ENCODE measurements at places on chromosomes 11 and 22.

DNA sequence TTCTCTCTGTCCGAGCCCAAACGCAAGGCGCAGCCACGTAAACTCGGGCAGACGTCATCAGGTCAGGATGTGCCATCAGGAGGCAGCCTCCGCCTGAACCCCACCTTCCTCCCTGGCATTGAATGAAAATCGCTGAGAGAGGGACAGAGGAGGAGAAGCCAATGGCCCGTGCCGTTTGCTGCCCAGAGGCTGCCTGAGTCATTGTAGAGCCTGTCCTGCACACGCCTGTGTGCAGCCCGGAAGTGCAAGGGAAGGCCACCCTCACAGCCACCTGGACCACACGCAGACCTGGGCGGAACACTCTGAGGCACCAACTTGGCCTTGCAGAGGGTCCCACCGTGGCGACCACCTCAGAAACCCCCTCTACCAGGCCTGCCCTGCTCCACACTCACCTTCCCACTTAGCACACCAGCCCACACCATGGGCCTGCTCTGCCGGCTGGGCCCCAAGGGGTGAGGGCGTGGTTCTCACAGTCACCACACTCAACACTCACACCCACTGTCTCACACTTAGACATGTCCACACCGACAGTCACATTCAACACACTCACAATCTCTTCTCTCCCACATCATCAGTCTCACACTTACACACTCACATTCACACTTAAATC is 9.1 kb downstream of the CHID1 start:
- no peak for DNase-seq

GRCh38 chr11:78207532-78208256 is 19.0 kb downstream of the USP35 start:
- no peak for DNase-seq

DNA sequence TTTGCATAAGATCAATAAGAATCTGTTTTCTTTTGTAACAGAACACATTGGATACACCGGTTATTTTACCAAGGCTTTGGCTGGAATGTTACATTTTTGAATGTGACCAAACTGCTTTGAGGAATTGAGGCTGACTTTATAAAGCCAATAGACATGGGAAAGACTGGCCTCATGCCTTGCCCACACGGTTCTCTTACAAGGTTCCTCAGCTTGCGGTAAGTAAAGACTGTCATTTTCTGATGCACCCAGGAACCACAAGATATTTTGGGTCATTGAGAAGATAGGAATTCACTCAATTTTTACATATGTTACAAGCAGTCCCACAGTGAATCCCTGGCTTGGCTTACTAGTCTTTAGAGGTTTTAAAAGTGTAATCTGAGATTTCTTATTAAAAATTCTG is 23.9 kb downstream of the OR10A6 start:
- DNase-seq = no peak

DNA sequence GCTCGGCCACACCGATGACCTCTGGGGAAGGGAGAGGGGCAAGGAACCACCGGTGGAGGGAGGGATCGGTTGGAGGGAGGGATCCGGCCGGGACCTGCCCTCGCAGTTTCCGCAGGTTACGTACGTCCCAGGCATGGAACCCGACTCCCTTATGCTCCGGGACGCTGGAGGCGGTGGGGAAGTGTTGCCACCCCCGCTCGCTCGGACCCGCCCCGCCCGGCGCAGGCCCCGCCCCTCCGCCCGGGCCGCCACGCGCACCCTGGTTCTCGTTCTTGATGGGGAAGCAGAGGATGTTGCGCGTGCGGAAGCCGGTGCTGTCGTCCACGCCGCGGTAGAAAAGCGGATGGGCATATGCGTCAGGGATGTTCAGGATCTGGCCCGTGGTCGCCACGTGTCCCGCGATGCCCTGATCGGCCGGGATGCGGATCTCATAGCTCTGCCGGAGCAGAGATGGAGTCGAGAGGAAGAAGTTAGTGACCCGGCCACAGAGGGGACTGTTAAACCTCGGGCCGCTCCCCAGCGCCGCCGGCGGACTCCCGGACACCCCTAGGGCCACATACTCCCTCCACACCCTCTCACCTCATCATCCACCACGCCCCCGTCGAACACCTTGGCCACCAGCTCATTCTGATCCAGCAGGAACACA is 89.8 kb downstream of the PDE2A start:
- DNase-seq = no peak

DNA sequence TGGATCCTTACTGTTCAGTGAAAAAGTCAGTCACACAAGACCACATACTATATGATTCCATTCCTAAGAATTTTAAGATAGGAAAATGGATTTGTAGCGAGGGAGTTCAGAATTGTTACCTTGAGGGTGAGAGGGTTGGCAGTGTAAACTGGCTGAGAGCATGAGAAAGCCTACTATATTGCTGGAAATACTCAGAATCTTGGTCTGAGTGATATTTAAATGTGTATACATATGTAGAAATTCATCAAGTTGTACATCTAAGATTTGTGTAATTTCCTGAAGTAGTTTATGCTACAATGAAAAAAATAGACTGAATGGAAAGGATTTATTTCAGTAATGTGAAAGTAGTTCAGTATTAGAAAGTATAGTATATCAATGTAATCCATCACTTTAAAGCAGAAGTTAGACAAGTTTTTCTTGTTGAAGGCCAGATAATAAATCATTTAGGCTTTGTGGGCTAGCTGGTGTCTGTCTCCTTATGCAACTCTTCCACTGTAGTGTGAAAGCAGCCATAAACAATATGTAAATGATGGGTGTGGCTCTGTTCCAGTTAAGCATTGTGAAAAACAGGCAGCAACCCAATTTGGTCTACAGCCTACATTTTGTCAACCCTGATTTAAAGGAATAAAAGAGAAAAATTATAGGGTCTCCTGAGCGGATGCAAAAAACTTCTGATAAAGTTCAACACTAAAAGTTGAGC is 127.2 kb upstream of the THY1 start:
- DNase-seq = no peak

DNA sequence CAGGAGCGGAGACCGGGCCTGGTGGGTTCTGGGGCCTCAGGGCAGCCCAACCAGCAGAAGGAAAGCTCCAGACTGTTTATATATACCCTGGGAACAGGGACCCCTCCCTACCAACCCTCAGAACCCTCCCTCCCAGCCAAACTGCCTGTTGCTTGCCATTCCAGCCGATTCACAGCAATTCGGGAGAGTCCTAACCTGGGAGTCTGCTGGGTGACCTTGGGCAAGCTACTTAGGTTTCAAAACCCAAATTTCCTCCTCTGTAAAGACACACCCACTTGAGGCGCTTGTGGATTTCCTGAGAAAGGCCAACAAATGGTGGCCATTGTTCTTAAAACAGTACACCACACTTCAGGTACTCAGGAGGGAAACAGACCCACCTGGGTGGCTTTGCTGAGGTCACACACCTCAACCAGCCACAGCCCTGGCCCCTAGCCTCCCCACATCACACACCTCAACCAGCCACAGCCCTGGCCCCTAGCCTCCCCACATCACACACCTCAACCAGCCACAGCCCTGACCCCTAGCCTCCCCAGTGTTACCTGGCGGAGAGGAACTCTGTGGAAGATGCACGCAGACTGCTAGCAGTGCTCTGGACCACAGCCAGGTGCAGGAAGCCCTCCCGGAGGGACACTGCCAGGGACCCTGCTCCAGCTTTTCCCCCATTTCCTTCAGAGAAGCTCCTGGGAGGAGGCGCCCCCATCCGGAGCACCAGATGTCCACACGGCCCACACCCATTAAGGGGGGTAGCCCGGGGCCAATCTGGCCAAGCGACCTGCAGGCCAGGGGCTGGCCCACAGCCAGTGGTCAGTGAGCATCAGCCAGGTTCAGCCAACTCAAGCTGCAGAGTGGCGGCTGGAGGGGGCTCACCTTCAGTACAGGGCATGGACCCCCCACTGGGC is 6.2 kb downstream of the SHISA8 start:
- no peak for DNase-seq

GRCh38 chr22:33440756-33441155 is 382.6 kb upstream of the SYN3 start:
- DNase-seq = no peak

DNA sequence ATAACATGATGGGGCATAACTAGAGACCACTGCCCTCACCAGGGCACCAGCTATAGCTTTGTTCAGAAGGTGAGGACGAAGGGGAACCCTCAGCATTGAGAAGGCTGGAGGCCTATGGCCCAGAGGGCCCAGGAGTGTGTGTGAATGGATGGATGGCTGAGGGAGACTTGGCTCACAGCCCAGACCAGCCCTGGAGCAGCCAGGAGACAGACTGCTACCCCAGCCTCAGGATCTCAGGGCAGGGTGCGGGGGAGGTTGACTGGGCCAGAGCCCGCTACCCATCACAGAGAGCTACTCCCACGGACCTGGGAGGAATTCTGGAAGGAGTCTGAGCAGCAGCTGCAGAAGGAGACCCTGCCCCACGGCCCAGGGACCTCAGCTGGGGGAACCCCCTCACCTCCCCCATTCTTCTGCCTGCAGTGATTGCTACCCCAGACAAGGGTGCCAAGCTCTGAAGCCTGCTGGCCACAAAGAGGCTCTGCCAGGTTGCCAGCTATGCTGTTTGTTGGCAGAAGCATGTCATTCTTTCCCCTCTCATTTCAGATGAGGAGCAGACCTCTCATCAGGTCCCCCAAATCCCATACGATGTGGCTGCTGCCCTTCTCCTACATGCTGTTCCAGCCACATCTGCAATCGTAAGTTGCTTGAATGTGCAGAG is 5.4 kb upstream of the CSDC2 start:
- DNase-seq = no peak

DNA sequence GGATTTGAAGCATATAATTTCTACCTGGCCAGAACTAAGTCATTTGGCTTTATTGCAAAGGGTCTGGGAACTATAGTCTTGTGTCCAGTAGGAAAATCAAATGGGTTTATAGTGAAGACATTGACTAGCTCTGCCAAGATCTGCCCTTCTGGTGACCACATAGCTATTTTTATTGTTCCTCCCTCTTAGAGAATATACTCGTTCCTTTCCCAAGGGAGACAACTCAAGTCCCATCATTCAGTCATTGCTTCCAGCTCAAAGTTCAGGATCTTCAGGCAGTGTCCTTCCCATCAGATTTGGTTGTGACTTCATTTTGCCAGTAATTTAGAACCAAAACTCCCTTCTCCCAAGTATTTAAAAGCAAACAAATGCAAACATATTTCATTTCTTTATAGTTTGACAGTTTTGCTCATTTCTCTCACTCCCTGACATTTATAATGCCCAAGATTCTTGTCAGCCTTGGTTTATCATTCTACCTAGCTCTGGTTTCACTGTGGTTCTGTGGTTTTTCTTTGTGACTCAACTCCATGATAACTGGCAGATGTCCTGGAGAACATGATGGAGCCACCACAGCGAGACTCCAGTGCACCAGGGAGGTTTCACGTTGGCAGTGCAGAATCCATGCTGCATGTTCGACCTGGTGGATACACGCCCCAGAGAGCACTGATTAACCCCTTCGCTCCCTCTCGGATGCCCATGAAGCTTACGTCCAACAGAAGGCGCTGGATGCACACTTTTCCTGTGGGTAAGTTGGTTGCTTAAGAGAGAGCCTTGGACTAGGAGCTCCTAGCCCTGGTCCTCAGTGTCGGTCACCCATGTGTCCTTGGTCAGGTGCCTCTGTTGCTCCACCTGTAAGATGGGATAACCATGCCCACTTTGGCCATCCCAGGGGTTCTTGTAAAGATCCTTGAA is 64.9 kb downstream of the DEPDC5 start:
- DNase-seq = no peak

DNA sequence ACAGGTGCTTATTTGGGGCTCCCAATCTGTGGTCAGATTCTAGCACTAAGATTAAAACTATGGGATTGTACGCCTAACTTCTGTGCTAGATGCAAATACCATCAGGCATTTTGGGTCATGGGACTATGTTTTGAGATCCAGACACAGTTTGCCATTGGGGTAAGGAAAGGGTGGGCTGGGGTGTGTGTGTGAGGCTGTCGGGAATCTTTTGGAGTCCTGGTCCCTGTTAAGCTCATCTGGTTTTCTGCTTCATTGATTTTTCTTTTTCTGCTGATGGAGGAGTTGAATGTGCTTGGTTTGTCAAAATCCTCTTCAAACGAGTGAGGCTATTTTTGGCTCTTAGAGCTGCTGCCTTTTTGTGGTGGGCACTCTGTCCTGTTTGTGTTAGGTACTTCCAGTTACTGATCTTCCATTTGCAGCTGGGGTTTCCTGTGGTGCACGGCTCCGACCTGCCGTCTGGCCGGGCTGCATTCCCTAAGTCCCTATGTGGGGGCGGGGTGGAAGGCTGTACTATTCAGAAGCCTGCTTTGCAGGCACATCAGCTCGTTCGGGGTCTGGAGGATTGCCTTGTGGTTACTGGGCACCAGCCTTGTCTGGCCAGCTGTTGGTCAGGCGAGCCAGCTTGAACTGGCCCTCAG is 2.9 kb downstream of the BCR start:
- DNase-seq = no peak

DNA sequence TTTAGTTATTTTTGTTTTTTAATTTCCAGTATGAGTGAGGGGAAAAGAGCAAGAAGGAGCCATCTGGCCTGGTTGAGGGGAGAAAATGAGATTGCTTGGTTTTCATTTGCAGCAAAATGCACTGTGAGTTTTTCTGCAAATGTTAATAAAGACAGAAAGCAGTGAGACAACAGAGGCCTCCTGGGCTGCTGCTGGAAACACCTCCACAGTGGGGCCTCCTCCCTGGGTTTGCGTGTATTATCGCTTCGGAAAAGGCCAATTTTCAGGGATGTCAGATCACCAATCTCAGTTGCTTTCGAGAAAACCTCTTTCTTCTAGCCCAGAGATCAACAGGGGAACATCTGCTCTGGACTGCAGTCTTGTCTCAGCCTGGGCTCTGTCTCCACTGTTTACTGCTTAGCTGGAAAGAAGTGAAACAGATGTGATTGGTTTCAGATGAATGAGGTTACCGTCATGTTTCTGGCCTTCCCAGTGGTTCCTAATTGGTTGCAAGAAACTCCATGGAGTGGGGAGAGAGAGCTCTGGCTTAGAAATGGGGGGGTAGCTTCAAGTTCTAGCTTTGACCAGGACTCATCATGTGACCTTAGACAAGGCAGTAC is 17.3 kb downstream of the TSPAN18 start:
- DNase-seq = no peak

- DNase-seq = no peak
Observed at GRCh38 chr11:8415195-8415594, 151.5 kb upstream of the LMO1 start.

- no peak for DNase-seq
Observed at GRCh38 chr11:95325777-95326258, 94.8 kb upstream of the SESN3 start.

GRCh38 chr11:41458641-41459040 is 811 bp downstream of the LRRC4C start:
- no peak for DNase-seq

- DNase-seq = no peak
Observed at GRCh38 chr11:45919806-45920530, 2.3 kb upstream of the PEX16 start.

GRCh38 chr11:85750646-85751045 is 60.3 kb downstream of the SYTL2 start:
- no peak for DNase-seq

DNA sequence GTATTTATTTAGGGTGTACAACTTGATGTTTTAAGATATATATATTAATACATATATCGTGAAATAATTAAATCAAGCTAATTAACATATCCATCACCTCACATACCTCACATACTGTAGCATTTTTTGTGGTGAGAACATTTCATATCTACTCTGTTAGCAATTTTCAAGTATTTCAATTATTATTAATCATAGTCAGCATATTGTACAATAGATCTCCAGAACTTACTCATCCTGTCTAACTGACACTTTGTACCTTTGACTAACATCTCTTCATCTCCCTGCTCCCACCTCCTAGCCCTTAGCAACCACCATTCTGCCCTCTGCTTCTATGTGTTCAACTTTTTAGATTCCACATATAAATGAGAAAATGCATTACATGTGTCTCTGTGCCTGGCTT is 108.4 kb downstream of the BARX2 start:
- DNase-seq = no peak

Data from cortex of kidney (tissue), 1 donor.